ENCODE measurements at places on chromosomes 11 and 22. TPM values are rescaled to one million over a fixed set of nuclear protein-coding genes. Genes with fewer than 3 reads are reported as not detected.

The SIPA1 gene
- 23.5 TPM for total RNA-seq

The LINC01488 gene
- total RNA-seq, result not detected

The PRG2 gene
- total RNA-seq, result not detected

The EHF gene
- total RNA-seq, result 105 TPM

The BTG4 gene
- total RNA-seq, result 3.0 TPM

The GAS2L1 gene
- total RNA-seq, result 16.7 TPM

DNA sequence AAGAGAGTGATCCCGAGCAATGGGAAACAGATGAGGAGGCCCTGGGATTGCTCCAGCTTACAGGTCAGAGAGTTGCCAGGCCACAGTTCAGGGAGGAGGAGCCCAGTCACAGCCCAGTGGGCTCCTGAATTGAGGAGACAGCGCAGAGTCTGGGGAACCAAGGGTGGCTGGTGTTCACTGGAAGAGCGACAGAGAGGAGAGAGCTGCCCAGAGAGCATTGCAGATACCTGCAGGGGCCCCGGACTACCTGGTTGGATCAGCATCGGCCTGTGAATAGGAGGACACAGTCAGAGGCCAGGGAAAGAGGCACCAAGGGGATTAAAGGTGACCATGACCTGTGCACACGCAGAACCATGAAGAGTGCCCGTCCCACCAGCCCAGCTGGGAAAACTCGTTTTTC, 648.6 kb downstream of the TBC1D22A start:
- DNase-seq, result no peak

DNA sequence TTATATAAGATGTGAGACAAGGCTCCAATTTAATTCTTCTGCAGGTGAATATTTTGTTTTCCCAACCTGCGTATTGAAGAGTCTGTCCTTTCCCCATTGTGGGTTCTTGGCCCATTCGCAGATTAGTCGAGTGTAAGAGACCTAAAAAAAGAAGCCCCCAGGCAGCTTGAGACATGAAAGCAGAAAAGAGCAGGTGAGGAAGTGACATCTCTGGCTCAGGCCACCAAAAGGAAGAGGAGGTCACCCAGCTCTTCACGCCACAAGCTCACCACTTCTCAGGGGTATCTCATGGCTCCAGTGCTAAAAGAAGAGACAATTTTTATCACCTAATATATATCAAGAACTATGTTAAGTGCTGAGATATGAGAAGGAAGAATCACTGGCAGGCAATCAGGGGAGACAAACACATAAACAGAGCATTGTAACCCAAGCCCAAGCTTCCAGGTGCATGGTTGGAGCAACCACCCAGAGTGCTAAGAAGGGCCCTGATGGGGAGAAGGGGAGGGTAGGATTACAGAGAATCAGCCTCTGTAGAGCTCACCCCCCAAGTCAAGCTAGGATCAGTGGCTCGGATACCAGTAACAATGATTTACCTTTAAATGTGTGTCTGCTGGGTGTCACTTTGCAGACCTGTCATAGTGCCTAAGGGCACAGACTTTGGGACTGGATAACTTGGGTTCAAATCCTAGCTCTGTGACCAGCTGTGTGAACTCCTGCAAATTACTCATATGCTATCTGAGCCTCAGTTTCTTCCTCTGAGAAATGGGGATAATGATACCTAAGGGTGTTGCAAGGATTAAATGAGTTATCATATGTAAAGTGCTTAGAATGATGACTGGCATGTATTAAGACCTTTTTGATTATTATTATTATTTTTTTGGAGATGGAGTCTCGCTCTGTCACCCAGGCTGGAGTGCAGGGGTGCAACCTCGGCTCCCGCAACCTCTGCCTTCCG, 39.2 kb downstream of the MCHR1 start:
- no peak for DNase-seq

- peak; percentile 91 for DNase-seq
Observed at GRCh38 chr11:129279326-129280026, 87.4 kb upstream of the ARHGAP32 start.

DNA sequence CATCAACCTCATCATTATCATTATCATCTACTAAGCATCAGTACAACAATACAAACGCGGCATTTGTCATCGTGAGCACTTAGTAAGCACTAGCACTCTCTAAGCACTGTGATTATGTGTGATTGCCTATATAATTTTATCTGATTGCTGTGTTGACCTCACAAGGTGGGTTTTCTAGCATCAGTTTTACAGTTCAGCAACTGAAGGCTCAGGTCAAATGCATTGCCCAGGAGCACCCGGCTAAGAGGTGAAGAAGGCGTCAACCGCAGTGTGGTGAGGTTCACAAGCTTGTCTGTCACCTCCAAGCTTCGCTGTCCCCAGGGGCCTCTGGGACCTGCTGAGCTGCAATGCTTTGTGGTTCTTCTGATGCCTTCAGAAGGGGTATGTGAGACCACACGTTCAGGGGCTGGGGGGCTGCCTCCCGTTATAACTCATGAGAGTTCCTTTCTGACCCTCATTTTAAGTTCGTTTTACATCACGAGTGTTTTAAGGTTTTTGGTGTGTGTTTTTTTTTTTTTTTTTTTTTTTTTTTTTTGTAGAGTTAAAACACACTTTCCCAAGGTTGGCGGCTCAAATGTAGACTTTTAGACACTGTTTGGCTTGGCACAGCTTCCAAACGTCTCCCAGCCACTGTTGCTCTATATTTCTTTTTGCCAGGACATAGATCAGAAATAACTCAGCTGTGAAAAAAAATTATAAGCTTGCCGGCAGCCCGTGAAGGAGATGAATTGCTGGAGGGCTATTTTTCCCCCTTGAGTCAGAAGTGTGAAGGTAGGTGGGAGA, 33.8 kb upstream of the SCUBE1 start:
- DNase-seq, result peak; percentile 62
